ENCODE measurements at places on chromosomes 6 and 20.

DNA sequence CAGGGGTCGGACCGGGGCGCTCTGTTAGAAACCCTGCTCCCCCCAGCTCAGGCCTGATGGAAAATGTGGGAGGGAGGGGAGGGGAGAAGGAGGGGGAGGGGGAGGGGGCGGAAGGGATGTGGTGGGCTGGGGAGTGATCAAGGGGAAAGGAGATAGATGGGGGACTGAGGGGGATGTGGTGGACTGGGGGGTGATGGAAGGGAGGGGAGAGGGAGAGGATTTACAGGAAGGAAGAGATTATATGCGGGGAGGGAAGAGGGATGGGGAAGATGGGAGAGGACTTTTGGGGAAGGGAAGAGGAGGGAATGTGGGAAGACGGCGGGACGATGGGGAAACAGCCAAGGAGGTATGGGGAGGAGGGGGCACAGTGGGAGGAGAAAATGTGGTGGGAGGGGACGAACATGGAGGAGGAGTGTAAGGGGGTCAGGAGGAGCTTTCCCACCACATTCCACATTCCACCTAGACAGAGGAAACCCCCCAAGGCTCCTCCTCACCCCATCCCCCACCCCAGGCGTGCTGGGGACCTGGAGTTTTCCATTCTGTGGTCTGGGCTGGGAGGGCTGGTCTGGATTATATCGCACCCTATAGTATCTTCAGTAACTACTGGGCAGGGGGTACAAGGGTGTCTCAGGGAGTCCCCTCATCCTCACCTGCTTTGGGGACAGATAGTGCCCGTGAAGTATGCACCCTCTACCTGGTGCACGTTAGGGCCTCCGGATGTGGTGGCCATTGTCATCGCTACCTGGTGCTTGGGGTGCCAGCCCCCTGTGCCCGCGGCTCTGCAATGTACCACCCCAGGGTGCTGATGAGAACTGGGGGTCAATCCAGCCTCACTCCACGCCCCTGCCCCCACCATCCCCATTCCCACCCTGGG, 578 bp upstream of the PTGIS start:
- DNase-seq, result no peak

DNA sequence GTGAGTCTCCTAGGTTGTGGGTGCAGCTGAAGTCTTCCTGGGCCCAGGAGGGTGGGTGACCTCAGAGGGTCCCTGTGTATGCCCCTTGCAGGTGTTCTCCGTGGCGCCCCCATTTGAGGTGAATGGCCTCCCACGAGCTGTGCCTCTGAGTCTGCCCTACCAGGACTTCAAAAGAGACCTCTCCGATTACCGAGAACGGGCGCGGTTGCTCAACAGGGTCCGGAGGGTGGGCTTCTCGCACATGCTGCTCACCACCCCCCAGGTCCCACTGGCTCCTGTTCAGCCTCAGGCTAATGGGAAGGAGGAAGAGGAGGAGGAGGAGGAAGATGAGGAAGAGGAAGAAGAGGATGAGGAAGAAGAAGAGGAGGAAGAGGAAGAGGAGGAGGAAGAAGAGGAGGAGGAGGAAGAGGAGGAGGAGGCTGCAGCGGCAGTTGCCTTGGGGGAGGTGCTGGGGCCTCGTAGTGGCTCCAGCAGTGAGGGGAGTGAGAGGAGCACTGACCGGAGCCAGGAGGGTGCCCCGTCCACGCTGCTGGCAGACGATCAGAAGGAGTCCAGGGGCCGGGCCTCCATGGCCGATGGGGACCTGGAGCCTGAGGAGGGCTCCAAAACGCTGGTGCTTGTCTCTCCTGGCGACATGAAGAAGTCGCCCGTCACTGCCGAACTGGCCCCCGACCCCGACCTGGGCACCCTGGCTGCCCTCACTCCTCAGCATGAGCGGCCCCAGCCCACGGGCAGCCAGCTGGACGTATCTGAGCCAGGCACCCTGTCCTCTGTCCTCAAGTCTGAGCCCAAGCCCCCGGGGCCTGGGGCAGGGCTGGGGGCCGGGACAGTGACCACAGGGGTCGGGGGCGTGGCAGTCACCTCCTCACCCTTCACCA, 15.2 kb upstream of the SLC22A7 start:
- DNase-seq, result no peak

DNA sequence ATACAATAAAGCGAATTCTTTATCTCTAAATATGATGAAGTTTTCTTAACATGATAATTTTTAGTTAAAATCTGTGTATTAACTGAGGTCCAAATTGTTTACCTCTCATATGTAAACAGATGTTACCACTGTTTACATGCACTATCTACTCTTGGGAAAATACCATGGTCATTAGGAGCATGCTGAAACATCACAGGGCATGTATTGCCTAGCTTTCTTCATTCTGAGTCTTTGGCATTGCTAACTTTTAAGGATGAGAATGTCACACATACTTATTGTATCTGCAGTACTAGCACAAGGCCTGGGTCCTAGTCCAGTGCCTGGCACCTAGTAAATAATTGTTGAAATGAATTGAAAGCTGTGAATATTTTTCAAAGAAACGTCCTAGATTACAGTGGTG, 20.6 kb downstream of the SMPDL3A start:
- DNase-seq, result no peak

- peak; percentile 81 for DNase-seq
These were observed 60.7 kb downstream of the TNFAIP3 start for GRCh38 chr6:137927777-137928218.

DNA sequence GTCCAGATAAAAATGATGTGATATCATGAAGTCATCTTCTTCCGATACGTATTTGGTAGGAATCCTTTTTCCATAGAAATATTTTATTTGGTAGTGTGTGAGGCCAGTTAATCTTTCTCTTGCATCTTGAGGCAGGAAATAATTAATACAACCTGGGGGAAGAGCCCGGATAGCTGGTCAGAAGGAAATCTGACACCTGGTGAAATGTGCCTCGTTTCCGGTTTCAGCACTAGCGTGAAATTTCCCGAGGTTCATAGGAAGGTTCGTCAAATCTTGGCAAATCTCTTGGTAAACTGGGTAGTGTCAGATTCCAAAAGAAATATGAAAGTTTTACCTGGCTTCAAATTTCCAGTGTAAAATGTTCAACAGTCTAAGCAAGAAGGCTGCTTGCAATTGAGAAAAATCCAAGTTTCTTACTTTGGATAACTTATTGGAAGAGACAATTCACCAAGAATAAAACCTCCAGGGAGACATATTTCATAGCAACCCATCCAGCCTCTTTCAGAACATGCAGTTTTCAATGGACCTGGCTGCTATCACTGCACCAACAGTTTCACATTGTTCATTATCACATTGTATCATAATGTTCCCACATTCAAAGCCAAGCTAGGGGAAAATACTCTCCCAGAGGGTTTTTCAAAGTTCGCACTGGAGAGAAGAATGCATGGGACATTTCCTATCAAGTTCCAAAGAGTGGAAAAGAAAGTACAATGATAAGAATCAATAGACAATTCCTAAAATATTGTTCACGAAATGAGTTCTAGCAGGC, 454.5 kb upstream of the CITED2 start:
- DNase-seq, result no peak

- no peak for DNase-seq
These were observed 83.4 kb downstream of the ADGRB3 start for GRCh38 chr6:68718385-68719073.

DNA sequence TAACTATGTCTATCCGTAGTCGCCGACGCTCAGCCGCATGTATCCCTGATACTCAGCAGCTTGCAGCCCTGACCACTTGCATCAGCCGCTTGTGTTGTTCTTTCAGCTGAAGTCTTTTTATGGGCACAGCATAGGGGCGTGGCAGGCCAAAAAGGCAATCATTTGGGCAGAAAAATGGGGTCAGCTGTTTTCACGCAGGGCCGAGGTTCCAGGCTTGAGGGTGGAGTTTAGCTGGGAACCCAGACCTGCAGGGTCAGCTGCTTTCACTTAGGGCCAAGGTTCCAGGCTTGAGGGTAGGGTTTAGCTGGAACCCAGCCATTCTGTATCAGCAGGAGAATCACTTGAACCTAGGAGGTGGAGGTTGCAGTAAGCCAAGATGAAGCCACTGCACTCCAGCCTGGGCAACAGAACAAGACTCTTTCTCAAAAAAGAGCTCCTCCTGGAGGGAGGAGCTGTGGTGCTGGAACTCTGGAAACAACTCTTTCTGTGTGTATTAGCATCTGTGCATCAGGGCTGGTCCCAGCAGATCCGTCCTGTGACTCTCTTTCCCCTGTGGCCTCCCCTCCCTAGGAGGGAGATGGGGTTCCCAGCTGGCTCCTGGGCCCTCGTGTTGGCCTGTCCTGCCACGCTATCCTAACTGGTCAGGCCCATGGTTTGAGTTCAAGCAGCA, 56.9 kb upstream of the PRND start:
- DNase-seq, result no peak

GRCh38 chr6:4922488-4923037, 81.3 kb downstream of the RPP40 start:
- no peak for DNase-seq

DNA sequence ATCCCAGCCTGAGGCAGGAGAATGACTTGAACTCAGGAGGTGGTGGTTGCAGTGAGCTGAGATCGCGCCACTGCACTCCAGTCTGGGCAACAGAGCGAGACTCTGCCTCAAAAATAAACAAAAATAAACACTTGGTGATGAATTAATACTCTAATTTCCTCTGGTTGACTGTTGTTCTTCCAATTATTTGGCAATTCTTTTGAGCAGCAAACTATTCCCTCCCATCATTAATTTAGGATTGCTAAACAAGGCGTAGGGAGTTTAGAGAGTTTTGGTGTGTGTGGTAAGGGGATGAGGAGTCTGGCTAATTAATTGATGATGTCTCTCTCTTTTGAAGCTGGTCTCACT, 2.7 kb upstream of the ID1 start:
- DNase-seq, result no peak

DNA sequence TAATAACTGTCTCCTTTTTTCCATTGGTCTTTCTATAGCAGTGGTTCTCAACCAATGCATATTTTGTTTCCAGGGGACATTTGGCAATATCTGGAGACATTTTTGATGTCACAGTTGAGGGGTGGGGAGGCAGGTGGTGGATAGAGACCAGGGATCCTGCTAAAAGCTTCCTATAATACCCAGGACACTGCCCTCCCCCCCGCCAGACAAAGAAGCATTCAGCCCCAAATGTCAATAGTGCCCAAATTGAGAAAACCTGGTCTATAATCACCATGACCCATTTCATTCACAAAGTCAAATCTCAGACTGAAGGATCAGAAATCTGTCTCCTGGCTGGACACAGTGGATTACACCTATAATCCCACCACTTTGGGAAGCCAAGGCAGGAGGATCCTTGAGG, 128.8 kb downstream of the BMP7 start:
- no peak for DNase-seq

DNA sequence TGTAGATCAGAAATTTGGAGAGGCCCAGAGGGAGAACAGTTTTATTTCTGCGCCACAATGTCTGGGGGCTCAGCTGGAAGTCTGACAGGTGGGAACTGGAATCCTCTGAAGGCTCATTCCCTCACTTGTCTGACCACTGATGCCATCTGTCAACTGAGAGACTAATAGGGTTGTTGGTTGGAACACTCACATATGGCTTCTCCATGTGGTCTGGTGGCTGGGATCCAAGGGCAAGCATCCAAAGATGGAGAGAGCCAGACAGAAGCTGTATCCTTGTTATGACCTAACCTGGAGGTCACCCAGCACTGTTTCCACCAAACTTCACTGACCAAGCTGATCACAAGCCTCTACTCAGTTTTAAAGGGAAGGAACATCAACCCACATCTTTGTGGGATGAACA, 117.9 kb upstream of the AKAP12 start:
- no peak for DNase-seq

- DNase-seq, result no peak
These were observed 14.7 kb upstream of the KCNG1 start for GRCh38 chr20:51037532-51038115.

- no peak for DNase-seq
These were observed 245.0 kb upstream of the RIN2 start for GRCh38 chr20:19512886-19513677.

- no peak for DNase-seq
These were observed 1.6 kb downstream of the SLC22A7 start for GRCh38 chr6:43299338-43300293.

Measured in stimulated activated naive CD4-positive, alpha-beta T cell treated with Interleukin-2 at 50 U/mL for 16 hours (primary cell).